ENCODE measurements at places on chromosomes 13 and 19. TPM values are rescaled to one million over a fixed set of nuclear protein-coding genes. Genes with fewer than 3 reads are reported as not detected.

RASGRP4 gene
- total RNA-seq = not detected

SPACA4 gene
- total RNA-seq = not detected

CYSLTR2 gene
- 0.30 TPM for total RNA-seq

APLP1 gene
- total RNA-seq = 5.5 TPM

LILRB3 gene
- total RNA-seq = not detected

RAB3A gene
- total RNA-seq = under 0.01 TPM

KLHL1 gene
- total RNA-seq = not detected
